ENCODE measurements at places on chromosomes 16 and 17.

GRCh38 chr16:56019274-56019673, 144.1 kb upstream of the CES5A start:
- DNase-seq: no peak

GRCh38 chr17:49980703-49981197, 11.8 kb downstream of the DLX4 start:
- no peak for DNase-seq

DNA sequence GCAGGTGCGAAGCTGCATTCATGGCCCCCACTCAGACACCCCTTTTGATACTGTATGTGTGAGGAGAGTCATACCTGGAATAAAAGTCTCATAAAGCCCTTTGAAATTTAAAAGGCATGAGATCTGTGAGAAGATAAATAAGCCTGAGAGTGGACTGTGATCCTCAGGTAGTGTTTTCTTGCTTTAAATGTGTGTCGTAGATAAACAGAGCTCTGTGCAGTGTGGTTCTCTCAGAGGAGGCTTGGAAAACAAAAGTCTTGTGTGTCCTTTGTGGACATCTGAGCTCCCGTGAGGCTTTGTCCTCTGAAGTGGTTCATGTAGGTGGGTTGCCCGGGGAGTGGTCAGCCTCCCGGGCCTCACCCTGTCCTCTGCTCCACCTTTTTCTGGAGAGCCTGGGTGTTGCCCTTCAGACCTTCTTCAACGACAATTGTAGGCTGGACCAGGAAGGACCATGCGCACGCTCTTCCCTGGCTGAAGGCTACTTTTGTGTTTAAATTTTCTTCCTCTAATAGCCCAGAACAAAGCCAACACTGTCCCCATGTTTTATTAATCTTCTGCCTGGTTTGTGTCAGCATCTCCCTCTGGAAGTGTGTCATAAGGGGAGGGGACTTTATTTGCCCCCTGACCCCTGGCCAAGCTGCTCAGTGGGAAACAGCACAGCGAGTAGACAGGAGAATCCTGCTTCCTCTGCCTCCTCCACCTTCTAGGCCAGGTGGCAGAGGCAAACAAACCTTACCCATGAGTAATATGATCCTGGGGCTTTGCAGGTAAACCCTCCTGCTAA, 151.2 kb downstream of the MSI2 start:
- DNase-seq: no peak

GRCh38 chr16:1485847-1486496, 2.8 kb downstream of the PTX4 start:
- DNase-seq: no peak

- DNase-seq: no peak
Observed at GRCh38 chr17:3613124-3613523, 3.9 kb upstream of the TRPV1 start.

GRCh38 chr17:44871556-44871955, 23.9 kb downstream of the HIGD1B start:
- DNase-seq: no peak

GRCh38 chr17:82487910-82488309, 29.4 kb downstream of the NARF start:
- no peak for DNase-seq

- no peak for DNase-seq
Observed at GRCh38 chr17:62681939-62682381, 54.5 kb downstream of the MRC2 start.

DNA sequence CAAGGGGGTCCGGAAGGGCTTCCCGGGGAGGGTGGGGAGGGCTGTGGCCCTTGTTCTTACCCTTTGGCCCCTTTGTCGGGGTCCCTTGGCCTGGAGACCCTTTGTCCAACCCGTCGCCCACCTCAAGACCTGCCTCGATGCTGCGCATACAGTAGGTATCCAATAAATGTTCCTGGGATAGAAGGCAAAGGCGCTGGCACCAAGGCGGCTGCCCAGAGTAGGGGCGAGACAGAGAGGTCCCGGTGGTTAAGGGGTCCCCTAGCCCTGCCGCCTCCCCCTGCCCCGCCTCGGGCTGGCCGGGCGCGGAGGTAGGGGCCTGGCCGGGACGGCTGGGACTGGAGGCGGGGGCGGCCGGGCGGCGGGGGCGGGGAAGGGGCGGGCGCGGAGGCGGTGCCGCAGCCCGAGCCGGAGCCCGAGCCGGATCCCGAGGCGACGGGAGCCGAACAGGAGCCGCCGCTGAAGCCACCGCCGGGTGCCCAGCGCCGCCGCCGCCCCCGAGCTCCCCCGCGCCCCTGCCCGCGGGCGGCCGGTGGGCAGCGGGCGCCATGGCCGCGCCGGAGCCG, at the start of gene NHERF2:
NHERF2 (plus strand) TSS at position 442 of the 563 bp plus-strand sequence; CDS start at position 546, 104 bp downstream.
- DNase-seq: no peak

- no peak for DNase-seq
Observed at GRCh38 chr16:54508351-54508750, 221.8 kb upstream of the IRX3 start.

DNA sequence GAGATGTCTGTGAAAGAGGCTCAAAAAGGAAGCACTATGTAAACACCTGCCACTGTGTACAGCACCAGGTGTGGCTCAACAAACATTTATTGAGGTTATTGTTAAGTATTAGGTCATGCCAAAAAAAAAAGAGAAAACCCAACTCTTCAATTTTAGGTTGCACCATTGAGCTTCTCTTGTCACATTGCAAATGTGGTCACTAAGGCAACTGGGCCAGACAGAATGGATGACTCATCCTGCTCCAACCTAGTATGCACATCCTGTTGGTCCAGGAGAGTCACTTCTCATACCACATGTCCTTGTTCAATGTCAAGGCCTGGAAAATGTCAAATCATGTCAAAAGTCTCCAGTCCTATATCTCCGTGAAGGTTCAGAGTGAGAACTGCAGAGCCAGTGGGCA, 25.0 kb downstream of the HOXB1 start:
- peak; percentile 83 for DNase-seq

- no peak for DNase-seq
Observed at GRCh38 chr16:84841787-84842300, 22.1 kb downstream of the CRISPLD2 start.

DNA sequence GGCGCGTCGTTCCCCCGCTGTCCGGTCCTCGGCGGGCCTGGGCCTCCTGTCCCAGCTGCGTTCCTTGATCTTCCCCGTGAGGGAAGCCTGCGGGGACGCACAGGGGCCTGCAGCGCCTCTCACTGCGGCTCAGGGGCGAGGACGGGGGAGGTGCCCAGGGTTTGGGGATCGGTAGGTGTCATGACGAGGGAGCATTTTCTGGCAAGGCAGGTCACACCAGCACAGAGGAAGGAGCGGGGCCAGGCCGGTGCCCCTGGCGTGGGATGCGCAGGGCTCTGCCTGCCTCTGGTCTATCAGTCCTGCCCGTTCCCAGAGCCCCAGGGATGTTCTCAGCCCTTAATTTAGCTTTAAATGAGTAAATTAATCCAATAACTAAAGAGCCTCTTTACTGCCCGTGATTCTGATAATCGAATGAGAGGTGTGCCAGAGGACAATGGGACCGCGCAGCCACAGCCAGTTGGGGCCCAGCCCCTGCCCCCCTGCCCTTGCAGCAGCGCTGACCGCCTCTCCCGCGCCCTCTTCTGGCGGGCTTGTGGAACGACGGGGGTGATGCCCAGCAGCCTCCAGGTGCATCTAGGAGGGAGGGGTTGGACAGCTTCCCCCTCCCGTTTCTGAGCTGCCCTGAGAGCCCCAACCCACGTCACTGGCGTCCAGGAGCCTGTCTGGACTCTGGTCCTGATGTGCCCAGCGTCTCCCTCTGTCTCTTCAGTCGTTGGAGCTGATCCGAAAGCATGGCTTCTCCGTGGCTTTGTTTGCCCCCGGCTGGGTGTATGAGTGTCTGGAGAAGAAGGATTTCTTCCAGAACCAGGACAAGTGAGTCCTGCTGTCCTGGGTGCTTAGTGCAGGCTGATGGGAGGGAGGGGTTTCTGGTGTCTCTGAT, 7.9 kb downstream of the ENGASE start:
- peak; percentile 36 for DNase-seq

GRCh38 chr16:80655751-80656150, 115.0 kb downstream of the DYNLRB2 start:
- DNase-seq: no peak

- peak; percentile 68 for DNase-seq
Observed at GRCh38 chr17:39197380-39198185, at the start of gene CACNB1. CACNB1 (minus strand) TSS chr17:39197669; CDS start chr17:39197495, 174 bp downstream.

DNA sequence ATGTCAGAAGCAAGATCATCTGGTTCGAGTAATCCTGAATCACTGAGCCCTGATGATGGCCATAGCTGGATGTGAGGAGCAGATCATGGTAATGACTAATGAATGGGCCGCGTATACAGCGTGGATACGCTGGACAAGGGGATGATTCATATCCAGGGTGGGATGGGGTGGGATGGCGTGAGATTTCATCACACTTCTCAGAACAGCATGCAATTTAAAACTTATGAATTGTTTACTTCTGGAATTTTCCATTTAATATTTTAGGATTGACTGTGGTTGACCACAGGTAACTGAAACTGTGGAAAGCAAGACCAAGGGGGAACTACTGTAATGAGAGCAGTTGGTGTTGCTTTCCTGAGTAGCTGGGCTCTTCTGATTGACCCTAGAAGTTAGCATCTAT, 225.5 kb downstream of the STX8 start:
- DNase-seq: no peak

DNA sequence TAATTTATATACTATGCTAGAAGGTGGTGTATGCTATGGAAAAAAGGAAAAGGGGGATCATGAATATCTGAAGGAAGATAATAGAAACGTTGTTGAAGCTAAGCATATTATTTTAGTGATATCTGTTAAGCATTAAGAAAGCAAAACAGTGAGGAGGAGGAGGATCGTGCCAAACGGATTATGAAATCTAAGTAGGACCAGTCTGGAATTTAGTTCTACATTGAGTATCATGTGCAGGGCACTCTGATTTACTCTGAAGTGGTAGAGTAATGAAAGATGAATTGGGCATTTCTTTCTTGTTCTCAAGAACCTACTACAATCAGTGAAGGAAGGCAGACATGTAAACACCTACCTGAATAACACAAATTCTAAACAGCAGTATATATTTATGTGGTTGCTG, 195.3 kb downstream of the CYB561 start:
- DNase-seq: no peak

DNA sequence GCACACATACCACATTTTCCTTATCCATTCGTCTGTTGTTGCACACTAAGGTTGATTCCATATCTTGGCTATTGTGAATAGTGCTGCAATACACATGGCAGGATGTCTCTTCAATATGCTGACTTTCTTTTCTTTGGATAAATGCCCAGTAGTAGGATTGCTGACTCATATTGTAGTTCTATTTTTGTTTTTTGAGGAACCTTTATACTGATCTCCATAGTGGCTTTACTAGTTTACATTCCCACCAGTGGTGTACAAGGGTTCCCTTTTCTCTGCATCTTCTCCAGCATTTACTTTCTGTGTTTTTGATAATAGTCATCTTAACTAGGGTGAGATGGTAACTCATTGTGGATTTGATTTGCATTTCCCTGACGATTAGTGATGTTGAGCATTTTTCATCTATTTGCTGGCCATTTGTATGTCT, 118.1 kb downstream of the STXBP4 start:
- DNase-seq: no peak

DNA sequence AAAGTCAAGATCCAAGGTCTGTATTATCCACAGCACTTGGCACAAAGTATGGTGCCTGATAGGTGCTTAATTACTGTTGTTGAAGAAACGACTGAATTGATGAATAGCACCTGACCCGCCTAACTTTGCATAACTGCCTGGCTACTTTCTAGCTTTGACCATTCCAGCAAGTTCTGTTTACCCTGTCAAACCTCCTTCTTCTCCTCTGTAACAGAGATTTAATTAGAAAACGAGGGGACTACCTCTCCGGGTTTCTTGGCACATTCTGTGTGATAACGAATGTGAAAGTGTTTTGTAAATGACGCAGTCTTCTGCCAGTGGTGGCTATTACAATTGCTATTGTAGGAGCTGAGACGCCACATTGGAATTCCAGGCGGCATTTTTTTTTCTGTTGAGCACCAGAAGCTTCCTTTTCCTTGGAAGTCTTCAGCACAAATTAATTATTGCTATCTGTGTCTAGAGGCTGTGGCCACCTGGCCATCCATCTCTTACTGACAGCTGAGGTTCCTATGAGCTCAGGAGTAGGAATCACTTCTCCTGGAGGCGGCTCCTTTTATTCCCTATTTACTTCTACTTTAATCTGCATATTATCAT, 522.9 kb downstream of the HS3ST4 start:
- DNase-seq: no peak

DNA sequence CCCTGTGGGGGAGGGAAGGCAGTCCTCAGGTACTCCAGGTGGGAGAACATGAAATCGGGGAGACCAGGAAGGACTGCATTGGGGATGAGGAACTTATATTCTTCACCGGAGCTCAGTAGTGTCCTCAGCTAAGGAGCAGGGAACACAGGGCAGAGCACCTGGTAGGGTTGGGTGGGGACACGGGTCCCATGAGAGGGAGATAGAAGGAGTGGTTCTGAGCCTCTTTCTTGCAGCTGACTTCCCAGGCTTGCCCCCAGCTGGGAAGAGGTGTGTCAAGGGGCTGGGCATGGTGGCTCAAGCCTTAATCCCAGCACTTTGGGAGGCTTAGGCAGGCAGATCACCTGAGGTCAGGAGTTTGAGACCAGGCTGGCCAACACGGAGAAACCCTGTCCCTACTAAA, 2.1 kb downstream of the FHOD1 start:
- no peak for DNase-seq

DNA sequence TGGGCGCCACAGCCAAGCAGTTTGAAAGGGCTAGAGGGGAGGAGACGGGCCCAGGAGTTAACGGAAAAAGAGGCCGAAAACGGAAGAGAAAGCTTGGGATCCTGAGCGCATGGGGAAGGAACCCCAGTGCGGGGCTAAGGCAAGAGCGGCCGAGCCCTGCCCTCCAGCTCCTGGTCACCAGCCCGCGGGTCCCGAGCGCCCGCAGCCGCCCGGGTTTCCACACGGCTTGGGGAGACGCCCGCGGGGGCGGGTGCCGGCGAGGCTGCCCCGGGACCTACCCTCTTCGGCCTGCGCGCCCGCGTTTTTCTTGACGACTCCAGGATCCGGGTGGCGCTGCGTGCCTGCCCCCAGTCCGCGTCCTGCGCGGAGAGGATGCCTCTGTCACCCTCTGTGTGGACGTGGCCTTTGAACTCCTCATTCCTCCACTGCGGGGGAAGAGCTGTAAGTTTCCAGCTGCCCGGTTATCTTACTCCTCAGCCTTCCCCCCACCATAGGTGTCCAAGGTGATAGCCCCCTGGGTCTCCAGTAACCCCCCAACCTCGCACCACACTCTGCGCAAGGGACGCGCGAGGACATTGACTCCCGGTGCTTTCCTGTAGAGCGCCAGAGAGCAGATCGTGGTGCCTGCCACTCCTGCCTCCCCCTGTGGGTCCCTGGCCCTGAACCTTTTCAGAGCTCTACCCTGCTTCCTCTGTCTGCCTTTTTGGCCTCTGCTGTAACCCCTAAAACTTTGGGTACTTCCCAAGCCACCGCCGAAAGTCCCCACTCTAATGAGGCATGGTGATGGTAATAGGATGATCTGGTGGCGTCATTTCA, 1.7 kb upstream of the CDH11 start:
- DNase-seq: no peak

DNA sequence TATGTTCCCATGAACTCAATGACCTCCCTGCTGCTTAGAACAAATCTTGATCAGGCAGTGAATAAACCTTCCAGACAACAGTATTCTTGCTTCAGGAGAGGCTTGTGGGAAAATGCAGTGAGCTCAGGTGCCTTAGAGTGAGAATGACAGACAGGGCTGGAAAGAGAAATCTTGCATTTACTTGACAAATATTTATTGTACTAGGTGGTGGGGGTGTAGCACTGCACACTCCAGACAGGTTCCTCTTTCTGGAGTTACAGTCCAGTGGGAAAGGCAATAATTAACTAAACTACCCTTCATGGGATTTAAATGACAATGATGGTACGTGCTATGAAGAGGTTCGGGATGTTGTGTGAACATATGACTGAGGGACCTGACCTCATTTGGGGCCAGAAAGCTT, 182.9 kb downstream of the SHISA9 start:
- no peak for DNase-seq
